ENCODE measurements at places on chromosomes 5 and 9.

GRCh38 chr9:119101048-119101447 is 268.2 kb downstream of the BRINP1 start:
- DNase-seq = no peak

- DNase-seq = no peak
Measured at GRCh38 chr5:115068239-115069086, 101.2 kb downstream of the TRIM36 start.

DNA sequence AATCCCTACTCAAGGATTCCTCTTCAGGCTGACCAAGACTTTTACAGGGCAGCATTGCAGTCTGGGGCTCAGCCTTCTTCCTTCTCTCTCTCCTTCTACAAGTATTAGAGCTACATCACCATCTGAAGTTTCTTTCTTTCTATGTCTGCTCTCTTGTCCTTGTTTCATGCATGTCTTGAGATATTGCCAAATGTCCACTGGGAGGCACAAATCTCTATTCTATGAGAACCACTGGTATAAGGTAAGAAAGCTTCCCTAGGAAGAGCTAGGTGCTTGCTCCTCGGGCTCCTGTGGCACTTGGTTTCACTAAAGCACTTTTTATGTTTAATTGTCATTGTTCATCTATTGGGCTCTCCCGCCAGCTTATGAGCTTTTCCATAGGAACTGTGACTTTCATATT is 289.2 kb upstream of the PCSK5 start:
- no peak for DNase-seq

- no peak for DNase-seq
Measured at GRCh38 chr9:120787933-120788332, 5.3 kb downstream of the FBXW2 start.

DNA sequence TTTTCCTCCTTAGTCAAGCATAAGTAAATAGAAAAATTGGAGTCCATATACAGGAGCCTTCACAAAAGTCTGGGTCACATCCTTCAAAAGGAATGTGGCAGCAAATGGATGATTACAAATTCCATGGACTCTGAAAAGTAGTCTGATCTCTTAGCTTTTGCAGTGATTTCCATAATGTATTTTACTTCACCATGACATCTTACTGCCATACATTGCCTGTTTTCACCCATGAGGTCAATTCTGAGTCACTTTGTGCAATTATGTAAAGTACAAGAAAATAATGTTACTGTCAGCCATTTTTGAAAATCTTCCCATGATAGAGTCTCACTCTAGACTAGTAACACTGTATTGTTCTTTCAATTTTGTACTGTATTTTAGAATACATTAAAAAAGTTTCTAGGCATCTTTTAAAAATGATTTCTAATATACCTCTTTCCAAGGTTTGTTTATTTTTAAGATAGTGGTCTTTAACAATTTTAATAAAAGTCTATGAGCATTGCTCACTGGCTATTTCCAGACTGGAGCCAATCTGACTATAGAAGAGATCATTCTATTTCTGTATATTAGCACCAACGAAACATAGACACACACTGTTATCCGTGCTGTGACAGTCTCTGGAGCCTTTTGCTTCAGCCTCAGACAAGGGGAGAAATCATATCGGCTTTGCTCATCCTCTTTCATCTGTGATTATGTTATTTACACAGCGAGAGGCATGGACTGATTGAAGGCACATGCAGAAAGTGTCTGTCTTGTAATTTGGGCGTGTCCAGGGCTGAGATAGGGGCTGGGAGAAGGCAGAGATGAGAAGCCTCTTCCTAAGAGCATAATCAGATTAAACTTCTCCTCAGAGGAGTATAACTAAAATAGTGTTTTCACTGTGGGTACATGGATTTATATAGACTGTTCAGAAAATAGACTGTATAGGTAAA is 22.9 kb upstream of the ACTBL2 start:
- no peak for DNase-seq

GRCh38 chr5:157670662-157671591 is at the start of gene C5orf52:
TSS of gene C5orf52 (plus strand) at chr5:157671533. CDS start at chr5:157671615, 82 bp downstream.
- peak; percentile 88 for DNase-seq

DNA sequence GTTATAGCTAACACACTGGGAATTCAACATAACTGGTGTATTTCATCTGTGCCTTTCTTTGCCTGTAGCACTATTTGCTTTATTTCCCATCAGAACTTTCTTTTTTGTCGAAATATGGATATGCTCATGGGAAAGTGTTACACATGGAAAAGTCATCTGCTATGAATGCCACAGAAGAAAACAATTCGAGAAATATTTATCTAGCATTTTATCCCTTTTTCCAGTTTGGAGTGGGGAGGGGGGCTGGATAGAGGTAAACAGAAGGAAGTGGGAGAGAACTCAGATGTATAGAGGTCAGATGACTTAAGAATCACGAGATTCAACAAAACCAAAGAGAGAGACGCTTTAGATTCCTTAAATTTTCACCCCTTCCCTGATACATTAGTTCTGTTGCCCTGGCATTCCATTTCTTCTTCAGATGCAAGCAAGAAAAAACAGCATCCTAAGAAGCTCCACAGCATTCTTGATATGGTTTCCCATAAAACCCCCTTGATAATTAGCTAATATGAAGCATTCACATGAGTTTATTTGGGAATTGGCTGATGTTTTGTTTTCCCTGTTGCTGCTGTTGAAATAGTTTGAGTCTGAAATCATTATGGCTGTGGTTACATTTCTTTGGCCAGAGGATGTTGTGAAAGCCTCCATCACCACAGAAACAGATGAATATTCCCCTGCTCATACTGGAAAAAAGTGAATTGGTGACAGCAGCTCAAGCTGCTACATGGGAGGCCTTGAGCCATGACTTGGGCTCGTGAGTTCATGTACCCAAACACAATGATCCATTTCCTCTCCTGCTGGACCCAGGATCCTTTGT is 335.8 kb upstream of the DAB2 start:
- no peak for DNase-seq

- no peak for DNase-seq
Measured at GRCh38 chr5:154997746-154998145, 15.8 kb upstream of the KIF4B start.

GRCh38 chr5:17004441-17005106 is 68.5 kb upstream of the MYO10 start:
- no peak for DNase-seq

GRCh38 chr9:127067603-127068220 is 54.7 kb downstream of the ANGPTL2 start:
- no peak for DNase-seq

GRCh38 chr5:156647034-156647451 is 203.1 kb upstream of the PPP1R2B start:
- DNase-seq = no peak

- no peak for DNase-seq
Measured at GRCh38 chr9:123397975-123398374, 42.0 kb downstream of the CRB2 start.

DNA sequence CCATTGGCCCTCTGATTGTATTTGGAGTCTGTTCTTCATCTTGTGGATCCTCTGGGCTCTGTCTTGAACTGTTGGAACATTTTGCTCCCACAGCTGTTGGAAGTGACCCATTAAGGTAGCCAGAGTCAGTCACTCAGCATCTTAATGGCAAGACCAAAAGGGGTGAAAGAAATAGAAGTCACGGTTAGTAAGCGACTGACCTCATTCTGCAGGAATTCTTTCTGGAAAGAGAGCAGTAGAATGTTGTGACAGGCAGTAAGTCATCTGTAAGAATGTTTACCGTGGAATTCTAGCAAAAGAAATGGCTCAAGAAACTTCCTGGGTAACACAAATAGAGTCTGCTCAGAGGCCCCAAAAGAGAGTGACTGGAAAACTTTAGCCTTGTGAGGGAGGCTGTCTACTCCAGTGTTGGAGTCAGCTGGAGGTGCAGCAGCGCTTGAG is 28.6 kb upstream of the TNC start:
- DNase-seq = no peak

- DNase-seq = no peak
Measured at GRCh38 chr5:37771731-37772130, 68.1 kb downstream of the GDNF start.

GRCh38 chr5:91384671-91385430 is 1.7 kb upstream of the ARRDC3 start:
- peak; percentile 65 for DNase-seq

DNA sequence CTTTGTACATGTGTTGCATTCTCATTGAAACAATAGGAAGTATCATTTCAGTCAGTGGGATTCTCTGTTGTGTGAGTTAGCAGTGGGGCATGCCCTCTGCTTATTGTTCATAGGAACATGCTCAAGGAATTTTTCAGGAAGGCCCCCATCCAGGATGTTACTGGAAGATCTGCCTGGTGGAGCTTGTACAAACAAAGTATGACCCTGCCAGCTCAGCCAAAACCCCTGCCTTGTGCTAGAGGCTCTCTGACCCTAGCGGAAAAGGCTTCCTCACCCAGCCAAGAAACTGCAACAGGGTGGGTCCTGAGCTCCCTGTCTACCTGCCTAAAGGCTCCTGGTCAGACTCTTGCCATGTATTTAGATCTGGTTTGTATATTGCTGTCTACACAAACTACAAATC is 43.2 kb downstream of the MRRF start:
- DNase-seq = no peak

DNA sequence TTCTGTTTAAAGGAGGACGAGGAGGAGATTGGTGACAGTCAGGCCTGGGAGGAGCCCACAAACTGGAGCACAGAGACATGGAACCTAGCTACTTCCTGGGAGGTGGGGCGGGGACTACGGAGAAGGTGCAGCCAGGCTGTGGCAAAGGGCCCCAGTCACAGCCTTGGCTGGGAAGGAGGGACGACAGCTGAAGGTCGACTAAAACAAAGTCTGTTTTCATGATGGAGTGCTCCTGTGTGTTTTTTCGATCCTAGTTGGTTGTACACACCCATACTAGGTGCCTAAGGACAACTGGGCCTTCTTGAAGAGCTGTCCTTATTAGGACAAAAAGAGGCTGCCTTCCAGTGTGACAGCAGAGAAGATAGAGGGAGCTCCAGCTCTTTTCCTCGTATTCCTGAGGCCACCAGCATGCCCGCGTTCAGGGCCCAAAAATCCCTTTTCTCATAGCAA is 2.9 kb downstream of the CCDC107 start:
- DNase-seq = no peak

DNA sequence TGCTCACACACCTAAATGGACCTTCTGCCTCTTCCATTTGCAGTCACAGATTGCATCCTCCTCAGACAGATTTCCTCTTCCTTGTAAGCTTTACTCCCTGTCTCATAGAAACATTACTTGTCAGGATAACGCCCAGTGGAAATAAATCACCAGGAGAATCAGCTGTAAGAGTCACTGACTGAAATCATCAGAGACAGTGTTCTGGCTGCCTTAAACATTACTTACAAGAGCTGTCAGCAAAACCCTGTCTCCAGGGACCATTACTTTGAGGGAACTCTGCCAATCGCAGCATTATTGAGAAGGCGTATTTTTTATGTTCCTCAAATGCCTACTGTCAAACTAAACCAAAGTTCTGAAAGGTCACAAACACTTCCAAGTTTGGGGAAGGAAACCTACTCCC is 5.9 kb downstream of the DPYSL3 start:
- no peak for DNase-seq

GRCh38 chr9:86187121-86187520 is 72.3 kb downstream of the C9orf153 start:
- DNase-seq = no peak

DNA sequence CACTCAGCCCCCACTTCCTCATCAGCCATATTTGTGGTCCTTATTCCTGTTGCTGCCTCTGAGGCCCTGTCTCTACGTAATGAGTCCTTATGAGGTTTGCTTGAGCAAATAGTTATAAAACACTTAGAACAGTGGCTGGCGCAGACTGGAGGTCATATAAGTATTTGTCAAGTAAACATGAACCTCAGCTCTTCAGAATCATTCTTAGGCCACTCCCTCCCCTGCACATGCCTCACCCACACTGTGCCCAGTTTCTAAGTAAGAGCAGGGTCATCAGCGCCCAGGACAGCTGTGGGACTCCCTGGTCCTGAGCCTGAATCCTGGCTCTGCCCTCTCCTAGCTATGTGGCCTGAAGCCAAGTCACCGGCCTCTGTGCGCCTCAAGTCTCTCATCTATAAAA is 4.0 kb downstream of the ST6GALNAC4 start:
- no peak for DNase-seq

GRCh38 chr5:67341478-67341877 is 144.9 kb upstream of the CD180 start:
- DNase-seq = no peak

- DNase-seq = no peak
Measured at GRCh38 chr5:157668356-157668755, 3.0 kb upstream of the C5orf52 start.

DNA sequence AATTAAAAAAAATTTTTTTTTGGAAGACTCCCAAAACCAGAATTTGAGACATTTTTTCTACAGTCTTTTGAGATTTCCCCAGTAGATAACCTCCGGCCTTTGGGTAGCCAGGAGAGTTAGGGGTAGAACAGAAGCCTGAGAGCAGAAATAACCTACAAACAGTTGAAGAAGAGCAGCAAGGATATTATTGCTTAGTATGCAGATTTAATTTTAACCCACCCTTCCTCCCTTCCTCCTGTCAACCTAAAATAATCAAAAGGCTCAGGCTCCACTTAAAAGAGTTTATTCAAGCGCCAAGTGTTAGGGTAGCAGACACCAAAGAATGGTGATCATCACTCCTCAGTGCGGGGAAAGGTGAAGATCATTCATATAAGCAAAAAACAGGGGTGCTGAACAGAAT is 17.4 kb upstream of the FAM120A start:
- DNase-seq = no peak

GRCh38 chr5:82885627-82886389 is 191.4 kb downstream of the TMEM167A start:
- no peak for DNase-seq

GRCh38 chr5:93573354-93574351 is 7.4 kb downstream of the NR2F1-AS1 start:
- peak; percentile 70 for DNase-seq

- DNase-seq = no peak
Measured at GRCh38 chr5:177546258-177546741, 8.1 kb downstream of the FAM193B start.

All from retina (tissue), 1 donor.